ENCODE measurements at places on chromosomes 4 and X.

- DNase-seq: peak; percentile 35
Measured at GRCh38 chr4:127732623-127733328, 2.6 kb downstream of the SLC25A31 start.

DNA sequence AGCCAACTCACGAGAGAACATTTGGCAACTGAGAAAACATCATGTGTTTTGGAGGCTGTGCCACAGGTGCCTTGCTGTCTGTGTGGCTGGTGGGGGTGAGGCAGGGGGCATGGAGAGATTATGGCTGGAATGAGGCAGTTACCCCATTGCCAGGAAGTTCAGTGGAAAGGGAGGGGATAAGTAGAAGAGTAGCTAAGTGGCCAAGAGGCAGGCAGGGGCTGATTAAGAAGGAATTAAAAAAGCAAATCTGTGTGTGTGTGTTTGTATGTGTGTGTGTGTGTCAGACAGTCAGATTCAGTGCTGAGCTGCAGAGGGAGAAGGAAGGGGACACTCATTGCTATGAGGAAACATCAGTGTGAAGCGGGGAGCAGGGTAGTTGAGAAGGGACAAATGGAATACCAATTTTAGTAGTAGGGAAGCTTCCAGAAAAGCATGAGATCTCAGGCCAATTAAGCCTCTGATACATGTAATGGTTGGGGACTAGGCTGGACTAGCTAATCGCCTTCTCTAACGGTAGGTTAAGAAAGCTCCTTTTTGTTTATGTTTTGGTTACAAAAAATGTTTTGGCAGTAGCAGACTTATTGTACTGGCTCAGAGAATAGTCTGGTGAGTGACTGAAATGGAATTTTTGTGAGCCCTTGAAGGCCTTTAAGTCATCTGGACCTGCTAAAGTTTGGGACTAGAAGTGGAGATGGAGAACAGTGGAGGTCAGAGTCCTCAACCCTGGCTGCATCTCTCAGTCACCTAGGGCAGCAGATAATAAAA is 18.5 kb downstream of the TMEM164 start:
- DNase-seq: no peak

- no peak for DNase-seq
Measured at GRCh38 chr4:5034206-5034605, 14.9 kb upstream of the CYTL1 start.

DNA sequence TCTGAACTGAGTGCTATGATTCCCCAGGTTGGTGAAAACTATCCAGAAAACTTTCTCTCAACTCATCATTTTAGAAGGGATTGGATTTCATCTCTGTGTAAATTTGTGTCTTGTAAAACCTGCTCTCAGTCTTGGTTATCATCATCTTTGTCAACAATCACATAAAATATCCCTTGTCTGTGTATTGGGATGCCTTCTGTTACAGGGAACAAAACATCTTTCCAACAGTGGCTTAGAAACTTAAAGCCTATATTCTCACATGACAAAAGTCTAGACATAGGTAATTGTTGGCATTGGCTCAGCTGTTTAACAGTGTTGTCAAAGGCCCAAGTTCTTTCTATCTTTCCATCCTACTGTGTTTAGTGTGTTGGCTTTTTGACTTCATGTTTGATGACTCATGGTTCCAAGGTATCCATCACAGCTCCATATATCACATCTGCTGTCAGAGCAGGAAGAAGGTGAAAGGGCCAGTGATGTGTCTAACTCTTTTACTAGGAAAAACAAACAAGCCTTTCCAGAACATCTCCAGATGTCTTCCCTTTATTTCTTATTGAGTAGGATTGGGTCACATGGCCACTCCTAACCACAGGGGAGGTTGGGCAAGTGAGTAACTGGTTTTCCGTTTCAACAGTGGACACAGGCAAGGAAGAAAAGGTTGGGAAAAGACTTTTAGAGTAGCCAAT is 65.0 kb downstream of the PHEX start:
- no peak for DNase-seq

DNA sequence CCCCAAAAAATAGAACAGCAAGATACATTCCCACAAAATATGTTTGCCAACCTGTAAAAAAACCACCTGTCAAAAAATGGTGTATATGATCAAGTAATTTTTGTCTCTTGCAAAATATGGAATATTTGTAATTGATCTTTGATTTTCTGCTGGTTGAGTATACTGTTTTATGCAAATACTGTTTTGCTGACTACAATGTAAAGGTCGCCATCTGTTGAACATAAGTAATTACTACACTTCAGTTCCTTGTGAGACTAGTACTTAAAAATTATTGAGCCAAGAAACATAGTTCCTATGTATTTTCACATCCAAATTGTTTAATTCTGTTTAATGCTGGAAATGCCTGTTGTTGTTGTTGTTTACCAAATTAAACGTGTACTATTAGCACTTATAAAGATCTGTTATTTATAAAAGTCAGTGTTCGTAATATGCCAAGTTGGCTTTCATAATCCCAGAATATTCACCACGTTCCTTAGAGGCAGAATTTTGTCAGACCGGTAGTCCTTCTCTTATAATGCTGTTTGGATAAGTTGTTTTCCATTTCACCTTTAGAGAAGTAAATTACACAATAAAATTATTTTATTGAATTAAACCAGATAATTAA is 144.2 kb downstream of the PDLIM5 start:
- DNase-seq: peak; percentile 42
